ENCODE measurements at places on chromosomes 12 and 14. TPM values are rescaled to one million over a fixed set of nuclear protein-coding genes. Genes with fewer than 3 reads are reported as not detected.

- DNase-seq, result no peak
Observed at GRCh38 chr12:126385785-126386184, 1320.5 kb downstream of the AACS start.

- DNase-seq, result no peak
Observed at GRCh38 chr12:113610698-113611097, 139.0 kb upstream of the LHX5 start.

DNA sequence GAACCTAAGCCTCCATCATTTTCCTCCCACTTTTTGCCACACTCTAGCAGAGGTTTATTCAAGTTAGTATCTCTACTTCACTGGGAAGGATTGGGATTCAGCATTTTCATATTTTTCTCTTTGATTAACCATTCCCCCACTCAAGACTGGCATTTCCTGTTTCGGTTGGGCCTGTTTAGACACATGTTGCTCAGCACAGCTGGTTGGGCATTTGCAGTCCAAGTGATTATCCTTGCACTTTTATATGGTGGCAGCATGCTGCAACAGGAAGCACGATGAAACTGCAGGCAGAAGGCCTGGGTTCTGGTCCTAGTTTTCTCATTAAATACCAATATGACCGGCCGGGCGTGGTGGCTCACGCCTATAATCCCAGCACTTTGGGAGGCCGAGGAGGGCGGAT lies 182.9 kb upstream of the GRIN2B start:
- DNase-seq, result no peak

GRCh38 chr14:51304941-51305340 lies 64.9 kb downstream of the TMX1 start:
- DNase-seq, result peak; percentile 67

B4GALNT1 gene
- 11.2 TPM for total RNA-seq

SLC25A3 gene
- 1,004 TPM for total RNA-seq
